ENCODE measurements at places on chromosomes 6 and 20. TPM values are rescaled to one million over a fixed set of nuclear protein-coding genes. Genes with fewer than 3 reads are reported as not detected.

Gene FAM83B
- total RNA-seq: not detected

Gene C6orf163
- 0.15 TPM for total RNA-seq

Gene MOG
- not detected for total RNA-seq

Gene SAMD5
- total RNA-seq: 0.43 TPM

Gene ME1
- total RNA-seq: 38.4 TPM

Gene SLC16A10
- total RNA-seq: 0.70 TPM

All from A549 treated with Hydrocortisone at 1 μM for 4 hours (cell line).